ENCODE measurements at places on chromosomes 3 and 15. TPM values are rescaled to one million over a fixed set of nuclear protein-coding genes. Genes with fewer than 3 reads are reported as not detected.

Gene SMAD6
- total RNA-seq: 23.1 TPM

Gene SCG5
- total RNA-seq: 2.4 TPM

Gene CCDC71
- total RNA-seq: 15.3 TPM

Gene C3orf52
- total RNA-seq: 14.7 TPM

Gene SLC12A8
- total RNA-seq: 1.0 TPM

Gene PARP15
- not detected for total RNA-seq

Data from A549 treated with CORT108297 at 1 μM for 4 hours (cell line).